ENCODE measurements at places on chromosomes 7 and 10. TPM values are rescaled to one million over a fixed set of nuclear protein-coding genes. Genes with fewer than 3 reads are reported as not detected.

The CC2D2B gene
- total RNA-seq: 0.57 TPM

The SPDYE5 gene
- total RNA-seq: not detected

The UFSP1 gene
- total RNA-seq: 6.0 TPM

The CYP17A1 gene
- not detected for total RNA-seq

The GPNMB gene
- total RNA-seq: not detected

DNA sequence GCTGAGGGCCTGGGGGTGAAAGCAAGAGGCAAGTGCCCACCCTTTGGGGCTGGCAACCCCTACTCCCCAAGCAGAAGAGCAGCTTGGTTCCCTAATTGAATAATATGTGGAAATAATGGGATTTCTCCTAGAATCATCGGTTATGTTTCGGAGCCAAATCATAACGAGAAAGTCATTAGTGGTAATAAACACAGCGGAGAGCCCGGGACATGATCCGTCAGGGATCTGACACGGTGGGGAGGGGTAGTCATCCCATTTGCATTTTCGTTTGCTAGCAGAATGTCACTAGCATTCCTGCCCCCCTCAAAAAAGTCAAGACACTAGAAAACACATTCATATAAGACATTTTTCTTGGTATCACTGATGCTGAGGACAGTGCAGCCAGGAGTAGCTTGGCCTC is 140.4 kb downstream of the CDH23 start:
- H3K4me3 ChIP-seq: no peak overlapping the region
- H3K27me3 ChIP-seq: peaks cover 4% of the 10 kb centered on the region
- DNase-seq: no peak
- no peak overlapping the region for H3K27ac ChIP-seq

DNA sequence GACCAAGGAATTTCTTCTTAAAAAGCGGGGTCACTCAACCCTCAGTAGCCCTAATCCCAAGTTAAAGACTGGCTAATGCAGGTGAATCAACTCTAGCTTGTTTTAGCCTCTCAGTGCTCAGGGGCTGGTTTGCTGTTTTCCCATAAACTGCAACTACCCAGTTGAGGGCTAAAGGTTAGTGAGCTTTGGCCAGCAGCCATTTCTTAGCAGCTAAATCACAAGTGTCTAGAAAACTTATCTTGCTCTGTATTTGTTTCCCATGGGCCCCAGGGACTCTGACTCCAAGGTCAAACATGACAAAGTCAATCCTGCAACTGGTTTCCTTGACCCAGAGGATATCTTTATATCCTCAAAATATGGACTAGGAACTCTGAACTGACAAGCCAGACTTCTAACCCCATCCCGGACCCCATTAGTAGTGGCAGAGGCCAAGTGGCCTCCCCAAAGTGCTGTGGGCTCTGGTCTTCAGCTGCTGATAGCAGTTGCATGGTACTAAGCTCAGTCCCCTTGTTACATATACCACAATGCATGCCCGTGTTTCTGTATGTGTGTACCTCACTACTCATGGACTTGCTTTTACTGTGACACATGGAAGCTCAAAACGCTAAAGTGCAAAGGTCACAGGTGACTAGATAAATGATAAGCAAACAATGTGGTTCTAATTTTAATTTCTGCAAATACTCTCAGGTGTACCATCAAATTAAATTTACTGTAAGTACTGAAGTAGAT is 793.0 kb upstream of the IGFBP3 start:
- no peaks in the 10 kb centered on the region for H3K36me3 ChIP-seq
- H3K4me1 ChIP-seq: no peaks in the 10 kb centered on the region
- H3K27ac ChIP-seq: no peak overlapping the region
- DNase-seq: no peak
- H3K4me3 ChIP-seq: no peak overlapping the region

GRCh38 chr7:150396426-150396825 is 17.3 kb downstream of the ZNF775 start:
- no peak overlapping the region for H3K27ac ChIP-seq
- no peaks in the 10 kb centered on the region for H3K36me3 ChIP-seq
- H3K27me3 ChIP-seq: no peaks in the 10 kb centered on the region
- peak; percentile 47 for DNase-seq

DNA sequence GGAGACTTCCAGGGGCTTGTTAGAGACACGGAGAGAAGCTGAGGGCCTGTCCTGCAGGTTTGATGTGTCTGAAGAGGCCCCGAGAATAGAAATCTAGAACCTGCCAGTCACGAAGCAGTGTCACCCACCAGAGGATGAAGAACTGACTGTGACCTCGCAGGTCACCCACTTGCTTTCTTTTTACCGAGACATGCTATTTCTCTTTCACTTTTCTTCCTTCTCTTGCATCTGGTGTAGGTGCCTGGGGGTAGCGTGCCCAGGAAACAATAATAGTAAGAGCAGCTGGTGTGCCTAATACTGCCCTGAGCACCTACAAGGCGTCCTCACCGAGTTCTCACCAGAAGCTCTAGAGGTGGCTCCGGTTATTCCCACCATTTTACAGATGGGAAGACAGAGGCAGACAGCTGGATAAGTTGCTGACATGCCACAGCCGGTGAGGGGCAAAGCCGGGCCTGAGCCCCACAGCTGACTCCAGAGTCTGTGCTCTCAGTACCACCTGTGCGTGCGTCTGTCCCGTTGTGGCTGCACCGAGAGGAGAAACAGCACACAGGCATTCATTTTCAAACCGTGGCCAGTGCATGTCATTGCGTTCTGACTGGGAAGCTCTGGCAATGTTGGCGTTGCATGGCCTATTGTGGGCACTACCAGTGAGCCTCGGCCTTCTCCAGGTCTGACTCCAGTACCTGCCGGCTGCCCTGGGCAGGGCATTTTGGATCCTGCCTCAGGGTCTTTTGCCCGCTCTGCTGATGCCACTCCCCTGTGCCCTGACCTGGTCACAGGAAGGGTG is 7.8 kb downstream of the CHST3 start:
- no peak for DNase-seq
- peaks cover 2% of the 10 kb centered on the region for H3K4me1 ChIP-seq
- H3K27ac ChIP-seq: no peak overlapping the region
- peaks cover 11% of the 10 kb centered on the region for H3K27me3 ChIP-seq
- H3K4me3 ChIP-seq: no peak overlapping the region

DNA sequence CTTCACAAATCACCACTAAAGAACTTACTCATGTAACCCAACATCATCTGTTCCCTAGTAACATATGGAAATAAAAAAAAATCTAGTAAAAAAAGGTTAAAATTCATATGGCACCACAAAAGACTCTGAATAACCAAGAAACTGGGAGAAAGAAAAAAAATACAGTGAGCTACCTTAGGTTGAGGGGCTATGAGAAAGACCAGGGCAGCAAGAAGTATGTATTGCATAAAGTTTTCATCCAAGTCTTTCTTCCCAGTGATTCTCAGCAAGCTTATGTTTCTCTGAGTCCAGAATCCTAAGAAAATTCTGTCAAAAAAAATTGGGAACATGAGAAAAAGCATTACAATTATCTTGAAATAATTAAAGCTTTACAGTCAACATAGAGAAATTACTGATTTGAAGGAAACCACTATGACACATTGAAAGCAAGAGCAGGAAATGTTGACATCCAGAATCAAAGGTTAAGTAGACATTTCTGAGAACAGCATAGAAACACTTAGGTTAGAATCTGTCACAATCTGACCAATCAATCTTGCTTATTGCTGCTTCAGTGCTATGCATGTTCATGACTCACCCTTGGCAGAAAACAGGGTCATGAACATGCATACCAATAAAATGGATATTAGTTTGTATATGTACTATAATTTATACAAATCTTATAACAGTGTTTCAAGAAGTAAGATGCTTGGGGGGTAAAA is 494.0 kb upstream of the POT1 start:
- peak; percentile 63 for DNase-seq
- H3K4me3 ChIP-seq: no peak overlapping the region
- H3K27ac ChIP-seq: peak overlapping the region; percentile 63
- H3K27me3 ChIP-seq: no peaks in the 10 kb centered on the region
